ENCODE measurements at places on chromosomes 16 and 17.

DNA sequence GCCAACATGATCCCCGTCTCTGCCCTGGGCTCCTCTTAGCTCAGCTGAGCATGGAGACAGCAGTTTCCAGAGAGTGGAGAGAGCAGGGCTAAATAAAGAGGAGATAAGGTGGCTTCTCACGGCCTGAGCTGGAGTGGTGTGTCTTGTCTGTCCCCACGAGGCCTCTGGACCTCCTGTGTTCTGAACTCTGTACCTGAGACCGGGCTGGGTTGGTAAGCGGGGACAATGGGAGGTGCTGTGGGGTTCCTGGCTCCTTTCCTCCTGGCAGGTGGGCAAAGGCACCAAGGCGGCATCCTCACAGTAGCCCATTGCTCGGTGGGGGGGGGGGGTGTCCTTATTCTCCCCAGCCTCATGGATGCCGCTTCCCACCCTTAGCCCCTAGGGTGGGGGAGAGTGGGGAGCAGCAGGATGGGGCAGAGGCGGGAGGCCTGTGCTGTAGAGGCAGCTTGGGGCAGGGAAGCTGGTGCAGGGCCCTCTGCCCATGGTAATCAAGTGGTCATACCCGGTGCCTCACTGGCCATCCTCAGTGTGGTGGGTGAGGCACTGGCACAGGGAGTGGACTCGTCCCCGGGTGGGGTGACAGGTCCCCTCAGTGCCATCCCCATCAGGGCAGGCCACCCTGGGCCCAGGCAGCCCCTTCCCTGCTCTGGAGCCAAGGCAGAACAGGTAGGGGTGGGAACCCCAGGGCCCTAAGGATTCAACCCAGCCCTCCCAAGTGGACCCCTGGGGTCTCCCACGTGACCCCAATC, 2.8 kb downstream of the AANAT start:
- no peak for DNase-seq
- H3K27ac ChIP-seq, result no peak overlapping the region
- no peaks in the 10 kb centered on the region for H3K27me3 ChIP-seq
- H3K36me3 ChIP-seq, result no peaks in the 10 kb centered on the region
- no peak overlapping the region for H3K4me3 ChIP-seq
- no peaks in the 10 kb centered on the region for H3K4me1 ChIP-seq

GRCh38 chr16:31301708-31302400, 42.1 kb downstream of the ITGAM start:
- no peak for DNase-seq
- H3K27ac ChIP-seq, result no peak overlapping the region
- H3K36me3 ChIP-seq, result no peaks in the 10 kb centered on the region
- no peaks in the 10 kb centered on the region for H3K27me3 ChIP-seq

DNA sequence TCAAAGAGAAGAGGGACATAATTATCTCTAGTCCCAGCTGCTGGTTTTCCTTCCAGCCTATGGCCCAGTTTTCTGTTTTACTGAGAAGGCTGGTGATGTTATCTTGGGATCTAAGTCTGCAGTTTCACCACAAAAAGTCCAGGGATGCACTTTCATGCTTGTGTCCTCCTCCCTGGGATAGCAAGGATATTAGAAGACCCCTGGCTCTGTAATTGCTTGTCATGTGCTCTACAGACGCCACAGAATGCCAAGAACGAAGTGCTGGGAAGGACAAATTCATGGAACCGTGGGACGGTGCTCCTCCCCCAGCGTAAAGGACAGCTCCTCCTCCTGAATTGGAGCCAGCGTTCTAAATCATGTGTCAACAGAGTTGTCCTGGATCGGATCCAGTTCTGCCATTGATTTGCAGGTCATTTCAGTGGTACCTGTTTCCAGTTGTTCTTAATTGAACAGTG, 8.6 kb downstream of the MAPT start:
- no peak overlapping the region for H3K4me3 ChIP-seq
- H3K36me3 ChIP-seq, result no peaks in the 10 kb centered on the region
- H3K4me1 ChIP-seq, result no peaks in the 10 kb centered on the region
- DNase-seq, result no peak
- no peak overlapping the region for H3K27ac ChIP-seq

- no peak for DNase-seq
- H3K4me1 ChIP-seq, result no peaks in the 10 kb centered on the region
- H3K36me3 ChIP-seq, result no peaks in the 10 kb centered on the region
These were observed 30.6 kb upstream of the XYLT1 start for GRCh38 chr16:17501321-17501720.

DNA sequence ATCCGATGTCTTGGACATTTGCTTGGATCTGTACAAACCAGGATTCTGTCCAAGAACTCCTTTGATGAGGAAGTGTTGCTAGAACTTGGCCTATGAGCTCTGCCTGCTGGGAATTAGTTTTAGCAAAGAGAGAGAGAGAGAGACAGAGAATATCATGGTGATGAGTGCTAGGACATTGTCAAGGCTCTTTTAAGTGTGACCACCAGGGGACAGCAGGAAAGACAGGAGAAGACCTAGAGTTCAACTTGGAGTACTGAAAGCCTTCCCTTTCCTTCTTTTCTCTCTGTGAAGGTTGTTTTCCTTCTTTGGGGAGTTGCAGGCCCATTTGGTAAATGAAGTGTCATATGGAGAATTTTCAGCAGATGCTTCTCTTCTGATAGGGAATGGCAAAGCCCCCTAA, 389.2 kb upstream of the HSBP1 start:
- no peaks in the 10 kb centered on the region for H3K4me1 ChIP-seq
- no peaks in the 10 kb centered on the region for H3K27me3 ChIP-seq
- DNase-seq, result no peak
- no peak overlapping the region for H3K4me3 ChIP-seq
- no peaks in the 10 kb centered on the region for H3K36me3 ChIP-seq

GRCh38 chr17:37802712-37803416, 58.0 kb upstream of the HNF1B start:
- no peaks in the 10 kb centered on the region for H3K36me3 ChIP-seq
- no peak overlapping the region for H3K4me3 ChIP-seq
- no peak for DNase-seq
- H3K27ac ChIP-seq, result no peak overlapping the region

DNA sequence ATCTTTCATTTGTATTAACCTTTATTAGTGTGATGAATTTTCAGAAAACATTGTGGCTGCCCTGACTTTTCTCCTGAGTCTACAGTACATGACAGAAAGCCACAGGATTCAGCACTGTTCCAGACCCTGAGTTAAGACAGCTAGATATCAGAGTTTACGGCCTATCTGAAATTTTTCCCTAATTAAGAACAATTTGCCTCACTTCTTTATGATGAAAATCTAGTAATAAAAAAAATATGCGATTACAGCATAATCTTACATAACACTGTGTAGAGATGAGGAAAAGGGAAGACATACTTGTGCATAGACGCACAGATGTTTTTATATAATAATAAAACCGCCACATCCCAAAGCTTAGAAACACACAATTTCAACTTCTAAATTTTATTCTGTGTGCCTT, 7.3 kb downstream of the SPOP start:
- no peaks in the 10 kb centered on the region for H3K27me3 ChIP-seq
- no peaks in the 10 kb centered on the region for H3K36me3 ChIP-seq
- peak overlapping the region; percentile 37 for H3K27ac ChIP-seq
- no peak for DNase-seq
- peaks cover 6% of the 10 kb centered on the region for H3K4me1 ChIP-seq

DNA sequence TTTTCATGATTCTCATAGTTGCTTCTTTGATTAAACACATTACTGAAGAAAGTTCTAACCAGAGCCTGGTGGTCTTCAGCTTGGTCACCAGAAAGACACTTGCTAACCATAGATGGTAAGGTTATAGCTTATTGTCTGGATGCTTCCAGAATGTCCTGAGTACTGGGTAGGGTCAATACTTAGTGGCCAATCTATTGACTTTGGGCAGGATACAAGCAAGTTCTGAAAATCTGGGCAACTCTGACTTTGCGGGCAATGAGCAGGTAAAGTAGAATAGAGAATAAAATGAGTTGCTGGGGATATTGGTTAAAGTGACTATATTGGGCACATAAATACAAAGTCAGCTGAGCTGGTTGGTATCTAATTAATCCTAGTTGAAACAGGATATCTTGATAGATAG, 63.0 kb downstream of the ABCA8 start:
- no peaks in the 10 kb centered on the region for H3K27me3 ChIP-seq
- no peaks in the 10 kb centered on the region for H3K4me1 ChIP-seq
- DNase-seq, result no peak

GRCh38 chr17:56676810-56677209, 83.3 kb downstream of the NOG start:
- no peaks in the 10 kb centered on the region for H3K36me3 ChIP-seq
- H3K4me3 ChIP-seq, result no peak overlapping the region
- no peak overlapping the region for H3K27ac ChIP-seq
- DNase-seq, result no peak
- peaks cover 16% of the 10 kb centered on the region for H3K27me3 ChIP-seq

- no peak for DNase-seq
- H3K4me3 ChIP-seq, result no peak overlapping the region
- H3K36me3 ChIP-seq, result no peaks in the 10 kb centered on the region
These were observed 5.3 kb upstream of the POLR3E start for GRCh38 chr16:22291860-22292318.

DNA sequence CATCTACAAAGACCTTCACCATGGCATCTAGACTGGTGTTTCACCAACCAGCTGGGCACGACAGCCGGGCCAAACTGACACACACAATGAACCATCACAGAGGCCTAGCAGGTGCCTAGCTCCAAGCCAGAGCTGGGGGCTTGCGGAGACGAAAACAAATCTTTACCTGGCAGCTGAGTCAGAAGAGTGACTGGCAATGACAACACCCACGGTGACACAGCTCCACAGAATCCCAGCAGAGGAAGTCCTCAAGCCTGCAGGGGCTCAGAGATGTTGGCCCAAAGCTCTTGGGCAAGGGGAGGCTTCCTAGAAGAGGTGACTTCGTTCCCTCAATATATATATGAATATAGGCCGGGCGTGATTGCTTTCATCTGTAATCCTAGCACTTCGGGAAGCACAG, 5.1 kb downstream of the MMP25 start:
- H3K27ac ChIP-seq, result no peak overlapping the region
- DNase-seq, result no peak
- H3K36me3 ChIP-seq, result no peaks in the 10 kb centered on the region
- H3K4me3 ChIP-seq, result no peak overlapping the region

DNA sequence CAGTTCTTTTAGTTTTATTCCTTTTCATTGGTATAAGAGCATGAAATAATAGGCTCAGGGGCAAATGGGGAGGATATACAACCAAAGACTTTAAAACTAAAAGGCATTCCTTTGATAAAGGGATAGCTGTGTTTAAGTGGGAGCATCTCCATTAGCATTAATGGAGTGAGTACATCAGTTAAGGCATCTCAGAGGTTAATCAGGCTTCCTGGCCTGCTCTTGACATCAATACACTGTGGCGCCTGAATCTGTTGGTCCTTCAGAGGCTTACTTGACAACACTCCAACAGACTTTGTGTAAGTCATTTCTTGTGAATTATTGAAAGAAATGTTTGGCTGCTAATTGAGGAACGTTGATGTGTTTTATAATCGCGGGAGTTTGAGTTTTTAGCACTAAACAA, 230.7 kb downstream of the BCAS3 start:
- H3K4me1 ChIP-seq, result no peaks in the 10 kb centered on the region
- H3K36me3 ChIP-seq, result no peaks in the 10 kb centered on the region
- H3K4me3 ChIP-seq, result no peak overlapping the region
- no peaks in the 10 kb centered on the region for H3K27me3 ChIP-seq
- no peak for DNase-seq

GRCh38 chr16:89658221-89658879, 714 bp downstream of the SPATA33 start:
- H3K27me3 ChIP-seq, result no peaks in the 10 kb centered on the region
- peak overlapping the region; percentile 64 for H3K4me3 ChIP-seq
- H3K4me1 ChIP-seq, result no peaks in the 10 kb centered on the region
- H3K27ac ChIP-seq, result peak overlapping the region; percentile 62
- no peak for DNase-seq
- H3K36me3 ChIP-seq, result no peaks in the 10 kb centered on the region

GRCh38 chr17:40791111-40791510, 8.6 kb downstream of the KRT28 start:
- no peak overlapping the region for H3K27ac ChIP-seq
- no peak overlapping the region for H3K4me3 ChIP-seq
- DNase-seq, result no peak
- no peaks in the 10 kb centered on the region for H3K27me3 ChIP-seq
- H3K4me1 ChIP-seq, result no peaks in the 10 kb centered on the region

GRCh38 chr17:29723278-29724047, 100.8 kb upstream of the CORO6 start:
- no peaks in the 10 kb centered on the region for H3K36me3 ChIP-seq
- no peaks in the 10 kb centered on the region for H3K4me1 ChIP-seq
- H3K27ac ChIP-seq, result peak overlapping the region; percentile 75
- DNase-seq, result no peak
- no peaks in the 10 kb centered on the region for H3K27me3 ChIP-seq

DNA sequence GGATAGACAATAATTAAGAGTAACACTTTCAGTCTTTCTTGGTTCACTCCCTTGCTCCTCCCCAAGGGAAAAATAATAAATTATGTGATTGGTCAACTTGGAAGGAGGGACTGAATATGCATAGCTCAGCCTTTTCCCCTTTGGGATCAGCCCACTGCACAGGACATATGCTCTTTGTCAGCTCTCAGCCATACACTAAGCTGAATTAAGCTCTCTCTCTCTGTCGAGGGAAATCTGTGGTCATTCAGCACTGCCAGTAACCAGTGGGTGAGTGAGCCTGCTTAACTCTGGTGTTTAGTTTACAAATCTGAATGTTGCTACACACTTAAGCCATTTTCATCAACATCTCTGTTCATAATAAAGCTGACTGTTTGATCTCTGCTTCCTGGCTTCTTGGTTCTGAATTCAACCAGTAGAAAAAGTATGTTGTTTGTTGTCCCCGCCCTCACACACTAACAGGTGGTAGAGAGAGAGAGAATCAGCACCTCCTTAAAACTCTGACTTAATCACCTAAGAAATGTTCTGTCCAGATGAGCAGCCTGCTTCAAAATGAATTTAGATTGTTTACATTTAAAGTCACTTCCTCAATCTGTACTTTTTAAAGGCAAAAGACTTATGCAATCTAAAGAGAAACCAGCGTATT, 102.3 kb upstream of the C17orf78 start:
- H3K27me3 ChIP-seq, result no peaks in the 10 kb centered on the region
- no peak for DNase-seq
- no peaks in the 10 kb centered on the region for H3K36me3 ChIP-seq
- no peaks in the 10 kb centered on the region for H3K4me1 ChIP-seq
- peak overlapping the region; percentile 33 for H3K27ac ChIP-seq
- H3K4me3 ChIP-seq, result no peak overlapping the region

GRCh38 chr17:61647047-61647446, 56.0 kb upstream of the NACA2 start:
- no peaks in the 10 kb centered on the region for H3K27me3 ChIP-seq
- H3K4me3 ChIP-seq, result no peak overlapping the region
- no peaks in the 10 kb centered on the region for H3K4me1 ChIP-seq
- H3K36me3 ChIP-seq, result no peaks in the 10 kb centered on the region
- DNase-seq, result no peak
- no peak overlapping the region for H3K27ac ChIP-seq

GRCh38 chr16:64773184-64773583, 348.7 kb downstream of the CDH11 start:
- no peaks in the 10 kb centered on the region for H3K27me3 ChIP-seq
- no peak overlapping the region for H3K27ac ChIP-seq
- no peaks in the 10 kb centered on the region for H3K36me3 ChIP-seq
- DNase-seq, result no peak
- no peaks in the 10 kb centered on the region for H3K4me1 ChIP-seq

Data from uterus (tissue), 4 donors.